CD4-positive, alpha-beta T cell treated with Interleukin-10 for 1 hour (primary cell): ENCODE measurements at places on chromosomes 3 and 15.

DNA sequence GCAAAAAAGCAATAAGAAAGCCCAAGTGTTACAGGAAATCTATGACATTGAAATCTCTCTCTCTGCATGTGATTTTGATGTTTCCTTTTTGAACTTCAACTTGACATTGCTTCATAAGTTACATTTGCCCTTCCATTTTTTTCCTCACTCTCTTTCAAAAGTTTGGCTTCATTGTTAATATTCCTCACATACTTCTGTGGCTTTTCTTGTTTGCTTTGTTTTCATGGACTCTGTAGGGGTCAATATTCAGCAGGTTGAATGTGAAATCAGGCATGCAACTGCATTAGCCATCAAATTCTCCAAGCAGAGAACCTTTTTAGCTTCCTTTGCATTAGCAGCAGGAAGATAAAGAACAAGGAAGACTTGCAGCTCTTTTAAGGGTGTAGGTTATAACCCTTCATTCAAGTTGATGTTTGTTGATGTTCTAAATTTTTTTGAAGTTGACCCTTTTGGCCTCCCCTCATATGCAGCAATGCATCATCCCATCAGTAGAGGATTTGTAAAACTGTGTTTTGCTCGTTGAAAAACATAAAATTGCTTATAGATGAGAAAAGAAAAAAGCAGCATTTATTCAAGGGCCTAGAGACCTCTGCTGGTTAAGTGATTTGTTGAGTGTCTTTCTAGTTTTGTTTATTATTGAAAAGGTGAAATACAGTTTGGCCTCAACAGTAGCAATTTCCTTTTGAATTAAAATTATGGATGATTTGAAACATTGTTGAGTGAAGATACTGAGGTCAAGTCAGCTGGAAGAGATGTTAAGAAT is 211.4 kb downstream of the IL5RA start:
- no peak for DNase-seq

GRCh38 chr3:71874618-71875017 is 89.7 kb upstream of the PROK2 start:
- DNase-seq, result no peak

DNA sequence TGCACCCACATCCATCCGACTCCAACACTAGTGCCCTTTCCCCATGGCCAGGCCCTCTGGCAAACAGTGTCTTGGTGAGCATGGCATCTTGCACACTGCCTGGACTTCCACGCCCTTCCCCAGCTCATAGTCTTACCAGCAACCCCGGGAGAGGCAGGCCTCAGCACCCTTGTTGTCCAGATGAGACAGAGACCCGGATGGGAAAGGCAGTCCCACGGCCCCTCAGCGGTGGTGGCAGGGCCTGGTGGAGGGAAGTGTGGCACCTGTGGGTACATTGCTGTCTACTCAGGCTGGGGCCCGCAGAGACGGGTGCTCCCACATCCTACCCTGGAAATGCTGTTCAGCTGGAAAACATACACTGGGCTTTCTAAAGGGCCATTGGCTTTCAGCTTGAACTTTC is 28.4 kb downstream of the HDAC11 start:
- no peak for DNase-seq

- no peak for DNase-seq
Observed at GRCh38 chr3:128483657-128484403, 9.2 kb downstream of the GATA2 start.

DNA sequence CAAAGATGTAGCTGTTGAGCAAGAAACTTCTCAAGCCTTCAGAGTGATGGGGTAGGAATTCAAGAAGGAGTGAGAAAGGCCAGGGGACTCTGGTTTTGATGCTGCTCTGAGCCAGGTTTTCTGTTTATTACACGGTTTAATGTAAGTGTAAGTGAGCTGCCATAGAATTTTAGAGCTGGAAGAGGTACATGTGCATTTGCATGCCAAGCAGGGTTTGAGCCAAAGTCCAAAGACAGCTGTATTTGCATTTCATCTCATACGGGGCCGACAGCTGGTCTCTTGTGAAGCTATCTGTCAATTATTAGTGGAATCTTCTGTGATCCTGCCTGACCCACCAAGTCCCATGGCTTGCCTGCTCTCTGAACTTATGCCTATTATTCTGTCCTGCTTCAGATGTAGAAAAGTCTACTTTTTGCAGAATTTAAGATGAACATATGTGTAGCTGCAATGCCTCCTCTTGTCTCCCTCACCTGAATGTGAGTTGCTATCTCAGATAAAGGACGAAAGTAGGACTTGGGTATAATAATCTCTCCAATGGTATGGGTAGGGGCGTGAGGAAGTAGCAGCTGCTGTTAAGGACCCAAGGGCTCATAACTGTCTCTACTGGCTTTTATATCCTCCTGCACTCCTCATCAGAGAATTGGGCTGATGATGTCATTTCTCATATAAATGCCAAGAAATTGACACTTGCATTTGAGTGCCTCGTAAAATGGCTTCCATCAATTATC is 160.0 kb downstream of the SQOR start:
- no peak for DNase-seq

GRCh38 chr3:72393455-72393854 is 454.8 kb downstream of the SHQ1 start:
- DNase-seq, result no peak

DNA sequence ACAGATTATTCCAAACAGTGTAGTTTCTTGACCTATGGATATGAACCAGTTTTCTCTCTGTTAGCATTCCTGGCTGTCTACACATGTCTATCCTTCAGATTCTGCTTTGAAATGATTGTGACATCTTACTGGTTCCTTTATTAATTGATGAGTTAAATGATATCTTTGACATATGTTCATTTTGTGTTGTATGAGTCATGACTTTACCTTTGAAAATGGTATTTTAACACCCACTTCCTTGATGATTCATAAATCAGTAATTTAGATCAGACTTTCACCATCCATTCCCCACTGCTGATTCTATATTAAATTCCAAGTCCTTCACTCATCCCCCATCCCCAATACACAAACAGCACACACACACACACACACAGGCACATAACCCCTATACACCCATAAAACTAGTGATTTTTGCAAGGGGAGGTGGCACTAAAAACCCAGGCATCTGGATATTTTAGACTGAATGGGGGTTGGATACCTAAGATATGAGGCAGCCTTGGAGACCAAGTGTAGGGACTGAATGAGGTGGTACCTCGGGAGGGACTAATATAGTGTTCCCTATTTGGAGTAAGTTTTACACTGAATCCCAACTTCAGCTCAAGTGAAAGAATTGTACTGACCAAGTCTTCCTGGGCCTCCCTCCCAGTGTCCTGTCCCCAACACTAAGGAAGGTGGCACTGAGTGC is 9.7 kb downstream of the CCK start:
- DNase-seq, result no peak

GRCh38 chr15:77572186-77572585 is 60.5 kb downstream of the LINGO1 start:
- no peak for DNase-seq

GRCh38 chr15:69119683-69120395 is 40.6 kb upstream of the GLCE start:
- no peak for DNase-seq

GRCh38 chr3:63874769-63875168 is 11.1 kb downstream of the ATXN7 start:
- no peak for DNase-seq

DNA sequence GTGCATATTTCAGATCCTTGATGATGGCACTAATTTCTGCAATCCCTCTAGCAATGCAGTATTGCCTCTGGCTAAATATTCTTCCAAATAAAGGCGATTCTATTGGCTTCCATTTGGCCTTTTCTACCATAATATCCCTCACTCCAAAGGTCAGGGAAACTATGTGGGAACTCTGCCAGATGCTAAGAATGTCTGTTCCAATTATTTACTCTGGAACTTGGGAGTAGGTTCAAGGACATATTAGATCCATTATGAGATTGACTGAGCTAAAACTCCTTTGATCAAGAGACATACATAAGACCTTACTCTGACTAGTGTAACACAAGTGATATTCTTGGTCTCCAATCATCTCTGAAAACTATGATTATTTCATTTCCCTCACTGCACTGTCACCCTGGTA is 674.5 kb upstream of the NECTIN3 start:
- DNase-seq, result no peak
